ENCODE measurements at places on chromosomes 11 and 22.

DNA sequence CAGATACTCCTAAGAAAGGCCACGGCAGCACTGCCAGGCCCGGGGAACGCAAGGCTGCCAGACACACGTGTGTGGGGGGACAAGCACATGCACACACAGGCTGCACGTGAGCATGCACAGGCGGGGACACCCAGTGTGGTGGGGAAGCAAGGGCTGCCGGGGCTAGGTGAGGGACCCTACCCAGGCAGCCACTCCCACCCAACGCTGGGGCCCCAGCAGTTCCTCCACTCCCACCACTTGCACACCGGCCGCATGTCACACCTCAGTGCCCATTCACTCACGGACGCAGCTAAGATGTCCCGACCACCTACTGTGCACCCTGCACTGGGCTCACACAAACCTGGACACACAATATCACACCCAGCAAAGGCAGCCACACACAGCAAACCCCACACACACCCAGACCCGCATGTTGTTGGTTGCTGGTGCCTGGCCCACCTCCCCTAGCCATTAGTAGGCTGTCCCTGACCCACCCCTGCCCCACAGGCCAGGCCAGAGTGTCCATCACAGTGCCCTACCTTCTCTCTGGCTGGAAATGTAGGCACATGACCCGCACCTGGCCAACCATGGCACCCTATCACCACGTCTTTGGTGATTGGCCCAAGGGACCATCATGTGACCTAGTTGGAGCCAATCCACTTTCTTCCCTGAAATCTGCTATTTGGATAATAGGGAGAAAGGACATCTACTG is 8.8 kb downstream of the SSTR3 start:
- DNase-seq = no peak

- peak; percentile 89 for DNase-seq
Measured at GRCh38 chr22:45268958-45269844, 15.5 kb upstream of the UPK3A start.

DNA sequence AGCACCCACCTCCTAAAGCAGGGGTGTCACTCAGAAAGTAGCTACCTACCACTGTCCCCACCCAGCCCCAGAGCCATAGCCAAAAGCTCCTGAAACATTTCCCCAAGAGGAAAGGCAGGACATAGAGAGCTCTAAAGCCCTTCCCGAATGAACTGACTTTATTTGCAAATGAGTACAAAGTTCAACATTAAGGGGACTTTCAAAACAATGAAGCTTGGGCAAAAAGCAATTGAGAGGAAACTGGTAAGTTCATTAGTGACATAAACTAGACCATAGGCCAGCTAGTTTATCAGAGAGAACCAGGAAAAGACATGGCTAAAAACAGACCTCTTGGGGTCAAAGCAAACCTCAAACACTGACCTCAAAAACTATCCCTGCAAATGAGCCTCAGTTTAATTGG is 72.7 kb downstream of the IGLL5 start:
- DNase-seq = no peak

DNA sequence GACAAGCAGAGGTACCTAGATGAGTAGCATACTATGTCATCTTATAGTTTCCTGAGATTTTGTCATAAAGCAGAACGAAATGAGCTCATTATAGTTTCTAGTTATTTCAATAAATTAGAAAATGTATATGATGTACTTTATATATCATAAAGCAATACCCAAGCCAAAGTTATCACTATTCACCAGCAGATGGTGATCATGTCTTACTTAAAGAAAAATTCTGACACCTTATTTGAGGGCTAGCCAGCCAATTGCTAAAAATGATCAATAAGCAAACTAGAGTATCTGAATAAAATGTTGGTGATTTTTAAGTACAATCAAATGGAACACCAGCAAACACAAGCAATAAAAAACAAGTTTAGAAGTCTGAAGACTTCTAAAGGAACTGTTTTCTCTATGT is 44.1 kb downstream of the RSF1 start:
- peak; percentile 28 for DNase-seq

DNA sequence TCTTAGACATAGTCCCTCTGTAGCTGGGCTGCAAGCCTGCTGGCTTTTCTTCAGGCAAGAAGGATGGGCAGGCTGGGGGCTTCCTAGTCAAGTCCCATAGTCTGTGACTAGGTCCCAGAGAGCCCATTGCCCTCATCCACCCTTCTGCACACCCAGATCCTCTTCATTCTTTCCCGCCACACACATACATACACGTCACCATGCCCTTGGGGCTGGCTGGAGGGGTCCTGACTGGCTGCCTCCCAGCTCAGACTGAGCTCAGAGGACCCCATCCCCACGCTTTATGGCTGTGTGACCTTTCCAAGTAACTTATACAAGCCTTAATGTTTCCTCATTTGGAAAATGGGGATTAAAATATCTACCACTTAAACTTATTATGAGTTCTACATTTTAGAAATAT is 13.5 kb upstream of the PPFIBP2 start:
- DNase-seq = no peak

GRCh38 chr11:3085052-3085451 is 27.8 kb upstream of the CARS1 start:
- DNase-seq = no peak

DNA sequence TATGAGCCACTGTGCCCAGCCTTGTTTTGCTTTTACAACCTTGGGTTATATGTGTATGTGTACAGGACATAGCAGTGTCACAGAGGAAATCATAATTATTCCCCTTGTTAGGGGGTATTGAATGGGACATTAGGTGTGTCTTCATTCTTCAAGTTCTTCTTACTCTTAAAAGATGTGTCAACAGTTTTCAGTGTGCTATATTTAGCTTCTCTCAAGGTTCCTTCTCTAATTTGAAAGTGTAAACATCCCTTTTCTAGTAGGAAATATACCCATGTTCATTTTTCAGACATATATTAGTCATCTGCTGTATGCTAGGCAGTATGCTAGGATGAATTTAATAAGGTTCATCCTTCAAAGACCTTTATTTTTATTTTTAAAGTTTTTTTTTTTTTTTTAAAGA is 17.1 kb downstream of the PCF11 start:
- DNase-seq = no peak

DNA sequence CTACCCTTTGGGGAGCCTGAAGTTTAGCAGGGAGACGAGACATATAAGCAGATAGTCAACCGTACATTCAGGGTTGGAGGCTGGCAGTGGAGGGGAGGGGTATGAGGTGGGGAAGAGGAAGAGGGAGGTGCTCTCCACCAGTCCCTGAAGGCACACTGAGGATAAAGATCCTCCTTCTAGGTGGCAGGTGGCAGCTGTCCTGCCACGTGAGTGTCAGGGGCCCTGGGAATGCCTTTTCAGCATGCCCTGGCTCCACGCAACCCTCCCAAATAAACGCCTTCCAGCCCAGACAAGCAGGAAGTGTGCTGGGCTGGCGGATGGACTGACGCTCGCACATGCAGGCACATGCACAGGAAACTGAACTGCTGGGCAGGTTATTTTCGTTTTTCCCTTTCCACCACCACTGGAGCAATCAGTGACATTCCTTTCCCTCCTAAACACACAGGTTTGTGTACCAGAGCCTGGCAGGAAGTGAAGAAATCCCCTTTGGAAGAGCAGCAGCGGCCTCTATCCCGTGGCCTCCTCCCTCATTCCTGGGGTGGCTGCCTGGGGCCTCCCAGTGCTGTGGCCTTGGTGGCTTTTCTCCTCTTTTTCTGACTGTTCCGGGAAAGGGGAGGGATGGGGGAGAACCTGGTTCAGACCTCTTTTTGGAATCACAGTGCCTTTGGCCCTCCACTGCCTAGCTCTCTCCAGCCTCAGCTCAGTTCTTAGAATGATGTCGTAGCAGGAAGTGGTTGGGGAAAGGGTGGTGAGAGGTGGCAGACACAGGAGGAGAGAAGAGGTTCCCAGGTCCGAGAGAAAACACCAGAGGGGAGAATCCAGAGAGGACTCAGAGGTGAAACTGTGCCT is 157.0 kb upstream of the TIMP3 start:
- DNase-seq = peak; percentile 18

Data from CD4-positive, alpha-beta T cell treated with Interleukin-15 for 4 hours (primary cell).